Stimulated activated CD4-positive, alpha-beta T cell treated with anti-CD3 and anti-CD28 coated beads, Interleukin-4, amount 100 ng/mL, for 4 hours (primary cell): ENCODE measurements at places on chromosomes 5 and 9.

- no peak for DNase-seq
These were observed 202.6 kb downstream of the TLE4 start for GRCh38 chr9:79774356-79774755.

DNA sequence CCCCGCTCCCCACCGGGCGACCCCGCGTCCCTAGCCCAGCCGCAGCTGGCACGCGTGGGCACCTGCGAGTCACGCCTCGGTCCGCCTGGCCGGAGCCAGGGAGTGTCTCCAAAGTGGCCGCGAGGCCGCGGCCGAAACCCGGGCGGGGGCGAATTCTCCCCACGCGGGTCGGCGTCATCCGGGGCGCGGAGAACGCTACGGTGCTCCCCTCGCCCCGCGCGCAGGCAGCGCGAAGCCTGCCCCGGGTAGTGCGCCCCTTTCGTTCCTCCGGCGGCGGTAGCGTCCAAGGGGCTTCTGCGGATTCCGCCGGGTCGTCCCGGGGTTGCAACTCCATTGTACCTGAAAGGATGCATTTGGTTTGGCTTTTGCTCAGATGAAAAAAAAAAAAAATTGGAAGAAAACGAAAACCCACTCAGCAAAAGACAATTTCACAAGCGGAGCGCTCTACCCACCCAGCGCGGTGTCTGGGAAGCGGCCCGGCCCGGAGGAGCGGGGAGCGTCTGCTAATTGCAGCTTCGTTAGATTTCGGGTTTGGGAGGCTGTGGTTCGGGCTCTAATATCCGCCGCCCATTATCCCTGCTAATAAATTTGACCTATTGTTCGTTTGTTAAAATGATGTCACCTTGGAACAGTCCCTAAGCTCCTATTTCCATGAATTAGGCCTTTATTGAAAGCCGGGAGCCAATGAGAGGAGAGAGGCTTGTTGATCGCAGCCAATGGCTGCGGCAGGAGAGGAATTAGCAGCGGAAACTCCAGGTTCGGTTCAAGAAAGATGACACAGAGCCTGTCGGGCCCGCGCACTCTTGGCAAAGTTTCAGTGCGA, at the start of gene TLX3:
TLX3 (plus strand) TSS at position 796 of the 823 bp plus-strand sequence. CDS start 118 bp downstream, outside the sequence.
- DNase-seq = no peak

DNA sequence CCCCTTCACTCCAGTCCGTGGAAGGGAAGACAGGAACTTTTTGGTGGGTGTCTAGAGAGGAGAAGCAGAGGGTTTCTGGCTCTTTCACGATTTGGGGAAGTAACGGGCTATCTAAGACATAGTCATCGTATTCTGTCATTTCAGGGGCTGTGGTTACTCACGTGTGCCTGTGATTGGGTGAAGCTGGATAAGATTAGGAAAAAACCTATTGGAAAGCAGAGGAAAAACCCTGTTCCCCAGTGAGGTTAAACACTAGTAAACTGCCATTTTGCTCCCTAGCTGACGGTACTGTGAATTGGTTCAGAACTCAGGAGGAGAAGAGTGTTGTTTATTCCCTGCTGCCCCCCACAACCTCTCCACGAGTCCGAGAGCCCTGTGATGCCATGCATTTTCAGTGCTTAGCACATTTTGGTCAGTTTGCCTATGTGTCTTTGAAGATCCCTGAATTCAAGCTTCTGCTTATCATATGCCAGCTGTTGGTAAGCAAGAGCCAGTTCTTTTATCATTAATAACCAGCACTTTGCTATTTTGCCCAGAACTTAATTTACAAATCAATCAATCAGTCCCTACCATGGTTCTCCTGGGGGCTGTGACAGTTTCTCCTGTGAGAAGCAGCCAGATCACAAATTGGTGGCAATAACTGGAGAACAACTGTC, 45.1 kb upstream of the ROR2 start:
- no peak for DNase-seq

DNA sequence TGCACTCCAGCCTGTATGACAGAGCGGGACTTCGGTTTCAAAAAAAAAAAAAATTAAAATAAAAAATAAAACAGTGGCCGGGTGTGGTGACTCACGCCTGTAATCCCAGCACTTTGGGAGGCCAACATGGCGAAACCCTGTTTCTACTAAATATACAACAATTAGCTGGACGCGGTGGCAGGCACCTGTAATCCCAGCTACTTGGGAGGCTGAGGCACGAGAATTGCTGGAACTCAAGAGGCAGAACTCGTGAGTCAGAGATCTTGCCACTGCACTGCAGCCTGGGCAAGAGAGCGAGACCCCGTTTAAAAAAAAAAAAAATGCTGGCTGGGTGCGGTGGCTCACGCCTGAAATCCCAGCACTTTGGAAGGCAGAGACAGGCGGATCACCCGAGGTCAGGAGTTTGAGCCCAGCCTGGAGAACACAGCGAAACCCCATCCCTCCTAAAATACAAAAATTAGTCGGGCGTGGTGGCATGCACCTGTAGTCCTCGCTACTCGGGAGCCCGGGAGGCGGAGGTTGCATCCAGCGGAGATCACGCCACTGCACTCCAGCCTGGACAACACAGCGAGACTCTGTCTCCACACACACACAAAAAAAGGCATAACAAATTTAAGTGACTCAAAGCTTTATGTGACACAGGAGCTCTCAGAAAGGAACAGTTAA, 1.5 kb upstream of the NPM1 start:
- DNase-seq = no peak

- no peak for DNase-seq
These were observed 140.1 kb downstream of the TMEM38B start for GRCh38 chr9:105834404-105834803.

DNA sequence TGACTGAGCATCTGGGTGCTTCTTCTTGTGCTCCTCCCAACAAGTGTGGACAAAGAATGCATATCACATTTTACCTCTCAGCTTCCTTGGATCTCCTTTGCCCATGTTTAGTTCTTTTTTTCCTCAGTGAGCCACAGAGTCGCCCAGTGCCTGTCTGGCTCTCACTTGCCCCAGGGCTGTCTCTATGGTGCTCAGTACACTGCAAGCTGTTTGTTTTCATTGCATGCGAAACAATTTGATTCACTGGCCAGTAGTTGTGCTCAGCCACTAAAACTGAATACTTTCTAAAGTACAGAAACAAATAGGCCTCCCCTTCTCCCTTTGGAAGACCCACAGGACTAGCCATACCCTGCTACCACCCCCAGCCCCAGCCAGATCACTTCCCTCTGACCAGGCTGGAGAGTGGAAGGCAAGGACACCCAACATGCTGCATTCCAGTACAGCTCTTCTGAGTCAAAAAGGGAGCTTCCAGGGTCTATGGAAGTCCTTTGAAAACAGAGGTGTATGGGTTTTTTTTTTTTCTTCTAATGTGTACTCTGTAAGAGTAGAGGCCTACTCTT, 3.8 kb downstream of the LHFPL2 start:
- no peak for DNase-seq

GRCh38 chr5:116497631-116498030, 77.0 kb downstream of the SEMA6A start:
- no peak for DNase-seq
